Stimulated activated naive B cell treated with anti-CD40 and anti-IgM and Interleukin-4, amounts not matched to agents 10 μg/mL and 1 μg/mL and 100 μg/mL, for 72 hours (primary cell): ENCODE measurements at places on chromosomes 2 and 18.

GRCh38 chr2:219553168-219553417, 9.3 kb downstream of the TMEM198 start:
- DNase-seq = no peak
- H3K27ac ChIP-seq = no peak overlapping the region
- H3K36me3 ChIP-seq = peaks cover 4% of the 10 kb centered on the region

DNA sequence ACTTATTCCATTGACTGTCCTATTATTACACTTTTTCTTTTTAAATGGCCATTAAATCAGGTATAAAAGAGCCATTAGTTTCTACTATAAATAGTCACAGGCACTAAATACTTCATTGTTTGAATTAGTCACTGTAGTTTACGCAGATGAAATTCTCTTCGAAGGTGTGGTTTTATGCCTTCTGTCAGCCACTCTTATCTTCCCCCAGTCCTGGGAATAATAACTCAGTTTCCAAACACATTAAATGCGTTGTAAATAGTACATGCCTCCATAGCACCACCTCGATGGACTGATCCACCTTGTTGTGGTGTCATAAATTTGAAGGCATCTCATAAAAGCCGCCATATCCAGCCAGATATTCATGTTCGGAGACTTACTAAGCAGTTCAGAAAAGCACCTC, 72.1 kb upstream of the PARD3B start:
- H3K27me3 ChIP-seq = no peaks in the 10 kb centered on the region
- H3K4me3 ChIP-seq = no peak overlapping the region
- no peak overlapping the region for H3K27ac ChIP-seq
- DNase-seq = no peak
- H3K4me1 ChIP-seq = no peaks in the 10 kb centered on the region

DNA sequence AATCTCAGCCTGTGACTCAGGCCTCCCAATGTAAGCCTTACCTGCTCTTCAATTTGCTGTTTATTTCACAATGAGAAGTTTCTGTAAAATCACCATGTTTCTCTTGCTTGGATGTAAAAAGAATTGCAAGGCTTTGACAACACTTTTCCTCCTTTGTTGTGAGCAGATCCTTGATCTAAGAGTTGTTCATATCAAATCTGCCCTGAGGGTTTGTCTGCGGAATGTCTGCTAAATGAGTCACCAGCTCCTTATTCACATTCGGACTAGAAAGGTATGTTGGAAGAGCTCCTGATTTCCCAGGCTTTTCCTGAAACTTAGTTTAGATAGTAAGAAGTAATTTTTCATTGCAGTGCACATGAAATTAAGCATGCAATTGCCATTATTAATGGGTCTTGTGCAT, 268.2 kb upstream of the TCF4 start:
- H3K4me3 ChIP-seq = no peak overlapping the region
- H3K36me3 ChIP-seq = no peaks in the 10 kb centered on the region
- peaks cover 4% of the 10 kb centered on the region for H3K27me3 ChIP-seq
- H3K4me1 ChIP-seq = peaks cover 5% of the 10 kb centered on the region
- no peak for DNase-seq

- H3K36me3 ChIP-seq = no peaks in the 10 kb centered on the region
- no peak overlapping the region for H3K27ac ChIP-seq
- no peak overlapping the region for H3K4me3 ChIP-seq
- DNase-seq = no peak
- H3K4me1 ChIP-seq = no peaks in the 10 kb centered on the region
These were observed 486.4 kb downstream of the DSC3 start for GRCh38 chr18:30556112-30556511.

- DNase-seq = no peak
- H3K4me3 ChIP-seq = no peak overlapping the region
- H3K27ac ChIP-seq = no peak overlapping the region
- no peaks in the 10 kb centered on the region for H3K36me3 ChIP-seq
These were observed 87.8 kb downstream of the KCTD18 start for GRCh38 chr2:200422071-200422470.

GRCh38 chr2:137892739-137893138, 71.5 kb upstream of the HNMT start:
- no peaks in the 10 kb centered on the region for H3K4me1 ChIP-seq
- no peak for DNase-seq
- H3K36me3 ChIP-seq = no peaks in the 10 kb centered on the region
- peaks cover 5% of the 10 kb centered on the region for H3K27me3 ChIP-seq
- H3K27ac ChIP-seq = no peak overlapping the region
- no peak overlapping the region for H3K4me3 ChIP-seq

DNA sequence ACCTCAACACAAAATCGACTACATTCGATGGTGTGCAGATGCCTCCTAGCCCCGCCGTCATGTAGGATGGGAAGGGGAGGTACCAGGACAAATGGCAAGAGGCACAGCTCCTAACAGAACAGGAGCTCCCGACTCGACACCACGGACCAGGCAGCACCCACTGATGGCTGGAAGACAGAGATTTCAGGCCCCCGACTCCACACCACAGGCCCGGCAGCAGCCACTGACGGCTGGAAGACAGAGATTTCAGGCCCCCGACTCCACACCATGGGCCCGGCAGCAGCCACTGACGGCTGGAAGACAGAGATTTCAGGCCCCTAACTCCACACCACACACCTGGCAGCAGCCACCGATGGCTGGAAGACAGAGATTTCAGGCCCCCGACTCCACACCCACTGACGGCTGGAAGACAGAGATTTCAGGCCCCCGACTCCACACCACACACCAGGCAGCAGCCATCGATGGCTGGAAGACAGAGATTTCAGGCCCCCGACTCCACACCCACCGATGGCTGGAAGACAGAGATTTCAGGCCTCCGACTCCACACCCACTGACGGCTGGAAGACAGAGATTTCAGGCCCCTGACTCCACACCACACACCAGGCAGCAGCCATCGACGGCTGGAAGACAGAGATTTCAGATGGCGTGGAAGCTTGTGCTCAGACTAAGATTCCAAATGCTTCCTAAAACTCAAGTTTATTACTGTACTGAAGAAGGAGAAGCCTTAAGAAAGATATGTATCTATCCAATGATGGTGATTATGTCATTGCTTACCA, 135.5 kb downstream of the EIPR1 start:
- peaks cover 35% of the 10 kb centered on the region for H3K4me1 ChIP-seq
- peak overlapping the region; percentile 84 for H3K27ac ChIP-seq

- H3K4me3 ChIP-seq = peak overlapping the region; percentile 91
- no peaks in the 10 kb centered on the region for H3K27me3 ChIP-seq
- peak overlapping the region; percentile 99 for H3K27ac ChIP-seq
- H3K36me3 ChIP-seq = peaks cover 35% of the 10 kb centered on the region
- peaks cover 61% of the 10 kb centered on the region for H3K4me1 ChIP-seq
These were observed 1.2 kb downstream of the TGOLN2 start for GRCh38 chr2:85326406-85327159.

GRCh38 chr2:190812506-190813294, 67.9 kb upstream of the GLS start:
- H3K27me3 ChIP-seq = no peaks in the 10 kb centered on the region
- DNase-seq = no peak
- no peak overlapping the region for H3K27ac ChIP-seq
- peaks cover 8% of the 10 kb centered on the region for H3K36me3 ChIP-seq

- H3K27me3 ChIP-seq = peaks cover 27% of the 10 kb centered on the region
- H3K27ac ChIP-seq = no peak overlapping the region
- DNase-seq = no peak
- H3K36me3 ChIP-seq = no peaks in the 10 kb centered on the region
- H3K4me3 ChIP-seq = no peak overlapping the region
These were observed 131.0 kb downstream of the SNTG2 start for GRCh38 chr2:1081451-1082225.

DNA sequence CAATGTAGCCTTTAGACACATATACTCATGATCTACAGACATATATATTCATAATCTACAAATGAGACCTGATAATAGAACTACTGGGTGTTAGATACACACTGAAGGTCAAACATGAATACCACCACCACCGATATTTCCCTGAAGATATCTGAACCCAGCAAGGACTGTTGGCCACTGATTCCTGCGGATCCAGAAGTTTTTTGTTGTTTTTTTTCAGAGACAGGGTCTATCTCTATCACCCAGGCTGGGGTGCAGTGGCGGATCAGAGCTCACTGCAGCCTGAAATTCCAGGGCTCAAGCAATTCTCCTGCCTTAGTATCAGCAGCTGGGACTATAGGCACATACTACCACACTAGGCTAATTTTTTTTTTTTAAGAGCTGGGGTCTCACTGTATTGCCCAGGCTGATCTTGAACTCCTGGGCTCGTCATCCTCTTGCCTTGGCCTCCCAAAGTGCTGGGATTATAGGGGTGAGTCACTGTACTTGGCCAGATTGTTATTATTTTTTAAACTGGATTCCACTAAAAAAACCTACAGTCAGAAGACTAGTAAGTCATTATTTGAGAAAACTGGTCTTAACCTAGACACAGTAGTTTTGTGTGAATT, 1.8 kb downstream of the METTL5 start:
- peak overlapping the region; percentile 14 for H3K27ac ChIP-seq
- H3K4me3 ChIP-seq = peak overlapping the region; percentile 94
- H3K36me3 ChIP-seq = peaks cover 14% of the 10 kb centered on the region
- DNase-seq = no peak
- peaks cover 44% of the 10 kb centered on the region for H3K4me1 ChIP-seq

DNA sequence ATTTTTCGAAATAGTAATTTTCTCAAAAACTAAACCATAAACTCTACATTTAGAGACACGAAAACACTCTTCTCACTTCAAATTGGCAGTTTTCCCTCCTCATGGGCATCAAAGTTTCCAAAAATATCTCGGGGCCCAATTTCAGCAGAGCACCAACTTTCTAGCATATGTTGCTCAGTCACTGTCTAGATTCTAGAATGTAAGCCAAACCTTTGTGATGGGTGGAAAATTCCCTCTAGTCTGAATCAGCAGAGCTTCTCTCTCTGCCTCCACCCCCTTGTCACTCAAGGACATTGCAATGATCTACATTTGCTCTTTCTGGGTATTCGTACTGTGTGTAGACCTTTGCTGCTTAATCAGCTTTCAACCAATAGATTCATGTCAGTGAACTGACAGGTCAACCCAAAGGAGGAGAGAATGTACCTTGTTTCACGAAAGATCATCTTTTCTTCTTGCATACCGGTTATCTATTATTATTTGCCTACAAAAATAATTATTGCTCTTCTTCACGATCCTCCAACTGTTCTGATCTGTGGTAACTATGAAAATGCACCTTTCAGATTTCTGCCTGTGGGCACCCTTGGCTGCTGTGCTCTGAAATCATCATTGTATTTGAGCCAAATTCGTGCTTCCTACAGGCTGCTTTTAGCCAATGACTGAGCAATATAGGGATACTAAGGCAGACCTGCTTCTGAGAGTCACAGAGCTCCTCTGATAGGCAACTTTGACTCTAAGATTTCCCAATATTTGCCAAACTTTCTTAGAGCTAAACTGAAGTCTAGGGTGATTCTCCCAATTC, 38.7 kb upstream of the GLS start:
- peaks cover 22% of the 10 kb centered on the region for H3K36me3 ChIP-seq
- no peak overlapping the region for H3K4me3 ChIP-seq
- DNase-seq = no peak
- H3K27ac ChIP-seq = no peak overlapping the region
- H3K27me3 ChIP-seq = no peaks in the 10 kb centered on the region

DNA sequence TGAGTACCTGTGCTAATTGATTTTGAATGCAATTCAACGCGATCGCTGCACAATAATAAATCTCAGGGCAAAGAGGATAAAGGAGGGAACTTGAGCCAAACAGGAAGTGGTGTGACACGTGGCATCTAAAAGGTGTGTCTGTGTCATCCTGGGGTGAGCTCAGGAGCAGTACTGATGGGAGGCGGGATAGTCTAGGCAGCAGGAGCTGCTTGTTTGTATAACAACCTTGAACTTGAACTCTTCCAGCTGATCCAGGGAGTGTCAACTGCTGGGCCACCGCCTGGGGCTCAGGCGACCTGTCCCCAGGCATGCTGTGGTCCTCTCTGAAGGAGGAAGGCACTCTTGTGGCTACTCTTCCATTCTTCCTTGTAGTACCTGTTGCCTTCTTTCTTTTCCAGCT, 61.2 kb downstream of the BOD1L2 start:
- no peaks in the 10 kb centered on the region for H3K36me3 ChIP-seq
- H3K27ac ChIP-seq = no peak overlapping the region
- peaks cover 7% of the 10 kb centered on the region for H3K4me1 ChIP-seq
- H3K27me3 ChIP-seq = peaks cover 40% of the 10 kb centered on the region
- no peak for DNase-seq

- H3K4me1 ChIP-seq = peaks cover 3% of the 10 kb centered on the region
- no peak overlapping the region for H3K4me3 ChIP-seq
- DNase-seq = no peak
- H3K27me3 ChIP-seq = no peaks in the 10 kb centered on the region
- H3K36me3 ChIP-seq = peaks cover 29% of the 10 kb centered on the region
- H3K27ac ChIP-seq = peak overlapping the region; percentile 37
These were observed 15.2 kb downstream of the POLI start for GRCh38 chr18:54284535-54284934.

GRCh38 chr18:49884959-49885358, 71.6 kb upstream of the ACAA2 start:
- H3K4me3 ChIP-seq = no peak overlapping the region
- H3K4me1 ChIP-seq = no peaks in the 10 kb centered on the region
- no peaks in the 10 kb centered on the region for H3K36me3 ChIP-seq
- no peak for DNase-seq
- peaks cover 12% of the 10 kb centered on the region for H3K27me3 ChIP-seq

GRCh38 chr2:177281400-177282180, 17.1 kb upstream of the NFE2L2 start:
- peak overlapping the region; percentile 6 for H3K4me3 ChIP-seq
- H3K36me3 ChIP-seq = no peaks in the 10 kb centered on the region
- DNase-seq = peak; percentile 63
- H3K27me3 ChIP-seq = no peaks in the 10 kb centered on the region
- H3K4me1 ChIP-seq = peaks cover 52% of the 10 kb centered on the region

DNA sequence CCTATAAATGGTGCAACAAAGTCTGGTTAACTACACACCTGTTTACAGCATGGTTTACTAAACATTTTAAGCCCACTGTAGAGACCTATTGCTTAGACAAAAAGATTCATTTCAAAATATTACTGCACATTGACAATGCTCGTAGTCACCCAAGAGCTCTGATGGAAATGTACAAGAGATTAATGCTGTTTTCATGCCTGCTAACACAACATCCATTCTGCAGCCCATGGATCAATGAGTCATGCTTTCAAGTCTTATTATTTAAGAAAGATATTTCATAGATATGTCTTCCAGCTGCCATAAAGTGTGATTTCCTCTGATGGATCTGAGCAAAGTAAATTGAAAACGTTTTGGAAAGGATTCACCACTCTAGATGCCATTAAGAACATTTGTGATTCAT, 781.1 kb downstream of the MBD2 start:
- H3K4me3 ChIP-seq = no peak overlapping the region
- no peaks in the 10 kb centered on the region for H3K27me3 ChIP-seq
- H3K27ac ChIP-seq = no peak overlapping the region
- DNase-seq = no peak
- no peaks in the 10 kb centered on the region for H3K36me3 ChIP-seq

DNA sequence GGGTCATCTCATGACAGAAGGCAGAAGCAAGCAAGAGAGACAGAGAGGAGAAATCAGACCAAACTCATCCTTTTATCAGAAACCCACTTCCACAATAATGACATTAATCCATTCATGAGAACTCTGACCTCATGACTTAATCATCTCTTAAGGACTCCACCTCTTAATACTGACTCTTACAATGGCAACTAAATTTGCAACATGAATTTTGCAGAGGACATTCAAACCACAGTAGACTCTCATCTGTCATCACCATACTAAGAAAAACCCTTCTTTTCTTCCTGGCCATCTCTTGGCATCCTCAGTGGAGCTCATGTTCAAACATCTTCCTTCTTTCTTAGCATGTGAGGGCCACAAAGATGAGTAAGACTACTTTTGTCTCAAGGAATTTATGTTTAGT, 476.2 kb upstream of the RAB12 start:
- H3K4me1 ChIP-seq = no peaks in the 10 kb centered on the region
- peaks cover 4% of the 10 kb centered on the region for H3K27me3 ChIP-seq
- no peak overlapping the region for H3K27ac ChIP-seq
- H3K4me3 ChIP-seq = no peak overlapping the region

GRCh38 chr2:202043475-202043874, 9.8 kb downstream of the FZD7 start:
- H3K27ac ChIP-seq = no peak overlapping the region
- DNase-seq = no peak
